ENCODE measurements at places on chromosomes 5 and 9. TPM values are rescaled to one million over a fixed set of nuclear protein-coding genes. Genes with fewer than 3 reads are reported as not detected.

GRCh38 chr5:176587398-176587797, 22.6 kb downstream of the GPRIN1 start:
- H3K4me1 ChIP-seq: no peaks in the 10 kb centered on the region
- DNase-seq: no peak
- H3K27me3 ChIP-seq: no peaks in the 10 kb centered on the region
- H3K36me3 ChIP-seq: no peaks in the 10 kb centered on the region
- H3K27ac ChIP-seq: no peak overlapping the region

GRCh38 chr9:92163276-92163675, 48.1 kb upstream of the SPTLC1 start:
- H3K4me1 ChIP-seq: no peaks in the 10 kb centered on the region
- no peak overlapping the region for H3K27ac ChIP-seq
- DNase-seq: no peak
- no peak overlapping the region for H3K4me3 ChIP-seq
- peaks cover 2% of the 10 kb centered on the region for H3K27me3 ChIP-seq
- no peaks in the 10 kb centered on the region for H3K36me3 ChIP-seq

DNA sequence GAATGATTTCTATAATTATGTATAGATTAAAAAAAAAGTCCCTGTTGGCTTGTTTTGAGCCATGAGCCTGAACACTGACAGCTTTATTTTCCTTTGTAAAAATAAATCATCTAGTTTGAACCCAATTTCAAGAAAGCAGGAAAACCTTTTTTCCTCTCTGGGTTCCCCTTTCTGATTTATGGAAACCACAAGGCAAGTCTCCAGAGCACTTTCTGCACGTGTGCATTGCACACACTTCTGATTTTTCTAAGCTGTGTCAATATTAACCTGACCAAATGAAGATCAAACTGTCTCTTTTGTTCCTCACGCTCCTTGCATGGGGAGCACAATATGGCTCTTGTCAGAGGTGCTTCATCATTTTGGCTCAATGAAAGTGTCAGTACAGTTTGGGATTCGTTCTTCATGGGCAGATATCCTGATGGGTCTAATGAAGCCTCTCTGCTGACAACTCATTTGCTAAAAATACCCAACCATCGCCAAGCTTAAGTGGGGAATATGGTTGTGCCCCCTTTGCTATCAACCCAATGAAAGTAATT, 39.2 kb upstream of the PCA3 start:
- H3K4me3 ChIP-seq: no peak overlapping the region
- no peak overlapping the region for H3K27ac ChIP-seq

- no peaks in the 10 kb centered on the region for H3K4me1 ChIP-seq
- no peak overlapping the region for H3K4me3 ChIP-seq
- H3K27me3 ChIP-seq: no peaks in the 10 kb centered on the region
- H3K36me3 ChIP-seq: no peaks in the 10 kb centered on the region
- H3K27ac ChIP-seq: no peak overlapping the region
Measured at GRCh38 chr9:14014744-14015143, 299.2 kb downstream of the NFIB start.

GRCh38 chr9:72855321-72855720, 97.5 kb downstream of the ALDH1A1 start:
- no peak overlapping the region for H3K4me3 ChIP-seq
- no peak overlapping the region for H3K27ac ChIP-seq
- no peaks in the 10 kb centered on the region for H3K27me3 ChIP-seq
- no peak for DNase-seq
- no peaks in the 10 kb centered on the region for H3K4me1 ChIP-seq
- H3K36me3 ChIP-seq: no peaks in the 10 kb centered on the region

- no peak overlapping the region for H3K27ac ChIP-seq
- DNase-seq: no peak
- H3K4me1 ChIP-seq: no peaks in the 10 kb centered on the region
- no peaks in the 10 kb centered on the region for H3K27me3 ChIP-seq
- no peaks in the 10 kb centered on the region for H3K36me3 ChIP-seq
- no peak overlapping the region for H3K4me3 ChIP-seq
Measured at GRCh38 chr5:168072665-168073064, 218.8 kb upstream of the WWC1 start.

- no peak overlapping the region for H3K4me3 ChIP-seq
- no peaks in the 10 kb centered on the region for H3K36me3 ChIP-seq
- no peaks in the 10 kb centered on the region for H3K4me1 ChIP-seq
- no peak overlapping the region for H3K27ac ChIP-seq
- no peak for DNase-seq
Measured at GRCh38 chr5:178389796-178390195, 157.2 kb upstream of the PHYKPL start.

- H3K4me3 ChIP-seq: no peak overlapping the region
- no peaks in the 10 kb centered on the region for H3K36me3 ChIP-seq
- no peaks in the 10 kb centered on the region for H3K4me1 ChIP-seq
- H3K27me3 ChIP-seq: no peaks in the 10 kb centered on the region
- no peak for DNase-seq
- H3K27ac ChIP-seq: no peak overlapping the region
Measured at GRCh38 chr5:64518793-64519192, 13.0 kb downstream of the RGS7BP start.

DNA sequence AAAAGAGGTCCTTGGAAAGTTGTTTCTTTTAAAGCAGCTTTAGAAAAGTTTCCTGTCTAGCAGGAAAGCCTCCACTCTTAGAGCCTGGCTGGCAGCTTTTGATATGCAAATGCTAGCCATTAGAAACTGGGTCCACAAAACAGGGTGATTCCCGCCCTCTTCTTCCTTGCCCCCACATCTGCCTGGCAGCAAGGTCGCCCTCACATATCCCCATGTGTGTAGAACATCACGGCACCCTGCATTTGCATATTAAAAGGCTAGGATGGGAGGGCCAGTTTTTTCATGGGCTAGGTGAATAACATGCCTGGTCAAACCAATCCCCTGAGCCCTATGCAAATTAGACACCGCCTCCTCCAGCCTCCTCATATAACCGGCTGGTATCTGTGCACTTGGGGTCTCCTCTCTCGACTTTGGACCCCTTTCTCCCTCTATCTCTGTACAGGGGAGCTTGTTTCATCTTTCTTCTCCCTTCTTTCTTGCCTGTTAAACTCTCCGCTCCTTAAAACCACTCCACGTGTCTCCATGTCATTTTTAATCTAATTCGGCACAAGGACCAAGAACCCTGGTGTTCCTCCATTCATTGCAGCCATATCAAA, 426.8 kb upstream of the CTNND2 start:
- no peak for DNase-seq
- no peaks in the 10 kb centered on the region for H3K4me1 ChIP-seq
- H3K27me3 ChIP-seq: no peaks in the 10 kb centered on the region
- H3K36me3 ChIP-seq: no peaks in the 10 kb centered on the region
- H3K27ac ChIP-seq: no peak overlapping the region
- H3K4me3 ChIP-seq: no peak overlapping the region

DNA sequence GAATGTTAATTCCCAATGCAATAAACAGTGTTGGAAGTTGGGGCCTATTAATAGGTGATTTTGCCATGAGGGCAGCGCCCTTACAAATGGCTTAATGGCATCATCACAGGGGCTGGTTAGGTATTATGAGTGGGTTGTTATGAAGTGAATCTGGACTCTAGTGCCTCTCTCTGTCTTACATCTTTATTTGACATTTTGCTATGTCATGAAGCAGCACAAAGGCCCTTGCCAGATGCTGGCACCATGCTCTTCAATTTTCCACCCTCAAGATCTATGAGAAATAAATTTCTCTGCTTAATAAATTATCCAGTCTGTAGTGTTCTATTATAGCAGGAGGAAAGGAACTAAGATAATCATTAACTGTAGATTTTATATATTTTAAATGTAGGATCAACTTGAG, 1098.7 kb upstream of the NUDT12 start:
- H3K27ac ChIP-seq: no peak overlapping the region
- no peaks in the 10 kb centered on the region for H3K36me3 ChIP-seq
- H3K27me3 ChIP-seq: no peaks in the 10 kb centered on the region
- no peak overlapping the region for H3K4me3 ChIP-seq

DNA sequence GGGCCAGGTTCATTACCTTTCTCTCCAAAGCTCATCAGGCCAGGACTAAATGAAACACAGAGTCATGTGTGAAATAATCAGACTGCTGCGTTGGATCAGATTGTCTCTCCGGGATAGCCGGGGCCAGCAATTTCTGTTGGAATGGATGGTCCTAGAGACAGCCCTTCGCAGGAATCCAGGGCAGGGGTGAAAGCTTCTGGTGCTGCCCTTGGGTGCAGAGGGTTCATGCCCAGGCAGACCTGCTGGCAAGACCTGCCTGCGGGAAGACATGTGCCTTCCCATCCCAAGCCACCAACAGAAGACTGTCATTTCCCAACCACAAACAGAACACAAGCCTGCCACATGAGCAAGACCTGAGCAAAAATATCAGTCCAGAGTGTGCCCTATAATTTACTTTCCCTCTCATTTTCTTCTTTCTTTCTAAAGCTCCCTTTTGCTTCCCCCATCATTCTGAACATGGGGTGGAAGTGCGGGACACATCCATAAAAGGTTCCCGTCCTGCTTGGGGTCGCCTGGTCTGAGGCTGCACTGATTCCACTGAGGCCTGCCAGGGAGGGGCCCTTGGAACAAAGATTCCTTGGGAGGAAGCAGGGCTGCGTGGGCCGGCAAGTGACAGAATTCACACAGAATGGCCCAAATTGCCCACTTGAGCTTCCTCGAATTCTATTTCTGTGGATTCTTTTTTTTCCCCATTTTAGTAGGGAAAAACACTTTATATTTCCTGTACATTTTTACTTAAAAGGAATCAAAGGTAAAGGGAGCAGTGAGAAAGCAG, 57.3 kb downstream of the UBE2QL1 start:
- DNase-seq: no peak
- H3K27me3 ChIP-seq: no peaks in the 10 kb centered on the region
- H3K27ac ChIP-seq: no peak overlapping the region
- H3K4me1 ChIP-seq: no peaks in the 10 kb centered on the region
- no peaks in the 10 kb centered on the region for H3K36me3 ChIP-seq

- H3K4me3 ChIP-seq: no peak overlapping the region
- H3K4me1 ChIP-seq: no peaks in the 10 kb centered on the region
- DNase-seq: no peak
- H3K36me3 ChIP-seq: no peaks in the 10 kb centered on the region
- no peak overlapping the region for H3K27ac ChIP-seq
Measured at GRCh38 chr9:119818726-119819435, 449.6 kb upstream of the BRINP1 start.

- H3K4me3 ChIP-seq: no peak overlapping the region
- no peaks in the 10 kb centered on the region for H3K4me1 ChIP-seq
- H3K27me3 ChIP-seq: no peaks in the 10 kb centered on the region
- no peak for DNase-seq
- H3K36me3 ChIP-seq: no peaks in the 10 kb centered on the region
Measured at GRCh38 chr5:145774442-145774841, 60.7 kb downstream of the PRELID2 start.

DNA sequence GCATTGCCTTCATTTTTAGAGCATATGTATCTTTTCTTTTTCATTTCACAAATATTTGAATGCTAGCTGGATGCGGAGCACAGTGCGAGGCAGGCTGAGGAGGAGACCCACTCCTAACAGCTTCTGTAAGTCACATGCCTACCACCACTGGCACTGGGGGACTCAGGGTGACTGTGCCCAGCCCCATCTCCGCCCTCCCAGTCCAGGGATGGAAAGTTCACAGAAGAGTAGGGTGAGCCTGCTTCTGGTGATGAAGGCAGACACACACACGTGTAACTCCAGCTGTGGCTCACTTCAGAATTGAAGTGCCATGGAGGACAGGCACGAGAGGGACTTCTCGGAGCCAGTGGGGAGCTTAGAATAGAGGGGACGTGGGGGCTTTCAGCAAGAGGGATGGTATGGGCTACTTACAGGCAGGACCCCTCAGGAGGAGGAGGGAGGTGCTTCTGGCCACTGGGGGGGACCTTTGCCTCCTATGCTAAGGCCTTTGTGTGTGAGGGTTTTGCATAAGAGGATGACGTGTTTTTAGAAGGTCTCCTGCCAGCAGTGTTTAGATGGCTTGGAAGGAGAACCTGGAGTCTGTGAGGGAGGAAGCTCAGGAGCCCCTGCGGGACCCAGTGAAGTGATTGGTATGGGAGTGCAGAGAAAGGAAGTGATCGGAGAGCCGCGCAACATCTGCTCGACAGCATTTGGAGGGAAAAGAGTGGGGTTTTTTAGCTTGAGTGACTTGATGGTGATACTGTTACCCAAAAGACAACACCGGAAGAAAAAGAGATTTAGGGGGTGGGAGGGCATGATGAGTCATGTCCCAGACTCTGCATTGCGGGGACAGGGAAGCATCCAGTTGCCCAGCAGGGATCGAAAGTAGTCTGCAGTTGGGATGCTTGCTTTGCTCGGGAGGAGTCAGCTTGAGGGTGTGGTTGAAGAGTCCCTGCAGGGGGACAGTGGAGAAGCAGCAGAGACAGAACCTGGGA, 163.5 kb upstream of the OTULINL start:
- H3K4me3 ChIP-seq: no peak overlapping the region
- no peaks in the 10 kb centered on the region for H3K27me3 ChIP-seq
- no peaks in the 10 kb centered on the region for H3K4me1 ChIP-seq

- H3K36me3 ChIP-seq: peaks cover 31% of the 10 kb centered on the region
- H3K4me3 ChIP-seq: no peak overlapping the region
- H3K27me3 ChIP-seq: no peaks in the 10 kb centered on the region
- no peak for DNase-seq
- no peaks in the 10 kb centered on the region for H3K4me1 ChIP-seq
Measured at GRCh38 chr9:89363921-89364665, 45.8 kb downstream of the SECISBP2 start.

DNA sequence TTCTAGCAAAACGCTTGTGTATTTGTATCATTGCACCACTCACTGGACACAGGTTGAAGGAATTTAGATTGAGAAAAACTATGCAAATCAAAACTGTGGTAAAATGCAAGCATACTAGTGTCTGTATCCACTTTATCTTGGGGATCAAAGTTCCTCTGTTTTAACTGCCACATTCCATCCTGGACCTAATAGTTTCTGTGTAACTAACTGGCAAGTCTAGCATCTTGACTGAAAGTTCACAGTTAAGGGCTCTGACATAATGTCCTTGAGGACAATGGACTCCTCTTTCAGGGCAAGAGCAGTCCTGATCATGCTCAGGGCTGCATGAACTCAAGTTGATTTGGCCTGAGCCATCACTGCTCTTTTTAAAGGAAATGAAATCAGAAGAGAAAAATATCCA, 30.7 kb downstream of the NFIB start:
- no peaks in the 10 kb centered on the region for H3K4me1 ChIP-seq
- no peak for DNase-seq
- H3K36me3 ChIP-seq: no peaks in the 10 kb centered on the region
- H3K27me3 ChIP-seq: peaks cover 3% of the 10 kb centered on the region

GRCh38 chr5:168088410-168089173, 202.9 kb upstream of the WWC1 start:
- H3K27me3 ChIP-seq: no peaks in the 10 kb centered on the region
- H3K27ac ChIP-seq: no peak overlapping the region
- no peak overlapping the region for H3K4me3 ChIP-seq

- peak overlapping the region; percentile 75 for H3K27ac ChIP-seq
- DNase-seq: no peak
- H3K36me3 ChIP-seq: peaks cover 8% of the 10 kb centered on the region
- H3K27me3 ChIP-seq: no peaks in the 10 kb centered on the region
- H3K4me1 ChIP-seq: peaks cover 55% of the 10 kb centered on the region
Measured at GRCh38 chr9:133375116-133375723, 640 bp downstream of the SURF4 start.

- H3K27me3 ChIP-seq: no peaks in the 10 kb centered on the region
- H3K4me3 ChIP-seq: no peak overlapping the region
- H3K27ac ChIP-seq: no peak overlapping the region
- no peak for DNase-seq
Measured at GRCh38 chr9:38228331-38229103, 159.5 kb upstream of the SHB start.

- no peak for DNase-seq
- H3K27ac ChIP-seq: peak overlapping the region; percentile 61
- H3K4me1 ChIP-seq: peaks cover 47% of the 10 kb centered on the region
Measured at GRCh38 chr9:136943291-136944211, 987 bp downstream of the FBXW5 start.

Gene PDCD1LG2
- 0.16 TPM for total RNA-seq

Gene HAVCR2
- total RNA-seq: 74.3 TPM

Gene AGXT2
- total RNA-seq: not detected

Gene ARL14EPL
- total RNA-seq: not detected

Gene NR4A3
- 31.1 TPM for total RNA-seq

Gene RNF20
- total RNA-seq: 42.5 TPM

Gene PCDHB3
- total RNA-seq: not detected
